Immature natural killer cell (primary cell): ENCODE measurements at places on chromosomes 7 and 10. TPM values are rescaled to one million over a fixed set of nuclear protein-coding genes. Genes with fewer than 3 reads are reported as not detected.

CLDN4 gene
- not detected for polyA plus RNA-seq

NKX1-2 gene
- not detected for polyA plus RNA-seq

RPEL1 gene
- not detected for polyA plus RNA-seq

WNT16 gene
- not detected for polyA plus RNA-seq

DNA sequence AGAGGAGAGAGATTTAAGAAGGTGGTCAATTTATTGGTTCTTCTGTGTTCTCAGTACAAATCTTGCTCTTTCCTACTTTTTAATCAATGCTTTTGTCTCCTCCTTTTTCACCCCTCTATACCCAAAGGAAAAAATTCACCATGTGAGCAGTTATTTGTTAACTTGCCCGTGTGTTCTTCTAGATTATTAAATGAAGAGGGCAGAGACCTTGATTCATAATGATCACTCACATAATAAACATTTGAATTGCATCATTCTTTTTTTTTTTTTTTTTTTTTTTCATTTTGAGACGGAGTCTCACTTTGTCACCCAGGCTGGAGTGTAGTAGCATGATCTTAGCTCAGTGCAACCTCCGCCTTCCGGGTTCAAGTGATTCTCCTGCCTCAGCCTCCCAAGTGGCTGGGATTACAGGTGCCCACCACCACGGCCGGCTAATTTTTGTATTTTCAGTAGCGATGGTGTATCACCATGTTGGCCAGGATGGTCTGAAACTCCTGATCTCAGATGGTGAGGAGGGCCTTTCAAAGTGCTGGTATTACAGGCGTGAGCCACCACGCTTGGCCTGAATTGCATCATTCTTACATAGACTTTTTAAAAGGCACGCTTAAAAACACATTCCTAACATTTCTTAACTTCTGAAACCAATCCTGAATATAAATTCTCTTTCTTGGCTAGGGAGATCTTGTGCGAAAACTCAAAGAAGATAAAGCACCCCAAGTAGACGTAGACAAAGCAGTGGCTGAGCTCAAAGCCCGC is 3.6 kb downstream of the GARS1 start:
- no peak for DNase-seq

DNA sequence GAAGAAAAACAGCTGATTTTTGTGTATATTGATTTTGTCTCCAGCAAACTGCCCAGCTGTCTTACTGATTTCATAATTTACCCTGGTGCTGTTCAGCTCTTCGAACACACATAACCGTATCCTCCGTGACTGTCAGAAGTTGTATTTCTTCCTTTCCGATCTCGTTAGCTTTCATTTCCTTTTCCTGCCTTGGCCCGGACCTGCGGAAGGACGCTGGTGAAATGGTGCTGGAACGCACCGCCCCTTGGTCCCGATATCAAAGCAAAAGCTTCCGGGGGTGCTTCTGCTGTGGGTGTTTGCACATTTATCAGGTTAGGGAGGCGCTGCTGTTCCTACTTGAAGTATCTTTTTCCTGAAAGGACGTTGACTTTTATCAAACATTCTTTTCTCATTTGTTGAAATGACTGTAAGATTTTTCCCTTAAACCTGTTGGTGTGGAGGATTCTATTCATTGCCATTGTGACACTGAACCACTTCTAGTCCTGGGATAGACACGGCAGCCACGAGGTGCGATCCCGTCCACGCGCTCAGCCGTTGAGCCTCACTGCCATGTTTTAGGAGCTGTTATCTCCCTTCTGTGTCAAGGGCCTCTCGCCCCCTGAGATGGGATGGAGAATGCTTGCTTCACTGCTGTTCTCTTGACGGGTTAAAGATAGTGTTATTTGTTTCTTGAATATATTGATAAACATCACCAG is 72.6 kb downstream of the FOXL3 start:
- peak; percentile 27 for DNase-seq

DNA sequence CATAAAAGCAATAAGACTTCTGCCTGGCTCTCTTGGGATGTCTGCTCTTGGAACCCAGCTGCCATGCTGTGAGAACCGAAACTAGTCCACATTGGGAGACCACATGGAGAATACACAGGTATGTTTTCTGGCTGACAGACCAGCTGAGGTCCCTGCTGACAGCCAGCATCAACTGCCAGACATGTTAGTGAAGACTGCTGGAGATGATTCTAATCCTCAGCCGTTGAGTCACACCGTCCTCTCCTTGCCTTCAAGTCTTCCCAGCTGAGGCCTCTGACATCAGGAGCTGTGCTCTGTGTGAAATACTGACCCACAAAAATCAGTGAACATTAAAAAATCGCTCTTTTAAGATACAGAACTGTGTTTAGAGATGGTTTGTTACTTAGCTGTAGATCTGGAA is 36.9 kb upstream of the AGR2 start:
- no peak for DNase-seq

DNA sequence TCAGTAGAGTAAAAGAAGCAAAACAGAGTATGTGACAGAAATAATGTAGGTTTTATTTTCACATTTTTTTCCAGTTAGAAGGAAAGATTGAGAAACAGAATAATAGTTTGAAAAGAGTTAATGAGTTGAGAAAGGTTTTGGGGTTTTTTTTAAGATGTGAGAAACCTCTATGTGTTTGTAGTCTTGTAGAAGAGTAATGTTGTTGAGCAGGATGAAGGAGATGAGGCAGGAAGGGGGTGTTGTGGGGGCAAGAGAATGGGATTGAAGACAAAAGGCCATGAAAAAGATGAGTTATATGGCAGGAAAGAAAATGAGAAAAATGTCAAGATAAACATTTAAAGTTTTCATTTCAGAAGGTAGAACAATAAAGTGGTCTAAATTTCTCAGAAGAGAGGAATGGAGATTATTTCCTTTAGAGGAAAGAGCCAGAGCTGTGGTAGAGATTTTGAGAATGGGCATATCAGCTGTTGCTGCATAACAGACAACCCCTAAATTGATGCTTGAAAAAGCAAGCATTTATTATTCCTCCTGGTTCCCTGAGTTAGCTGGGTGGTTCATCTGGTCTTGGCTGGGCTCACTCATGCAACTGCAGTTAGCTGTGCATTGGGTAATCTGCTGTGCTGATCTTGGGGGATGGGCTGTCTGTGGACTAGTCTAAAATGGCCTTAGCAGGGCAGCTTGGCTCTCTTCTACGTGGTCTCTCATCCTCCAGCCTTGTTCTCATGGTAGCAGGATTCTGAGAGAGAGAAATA is 27.1 kb downstream of the PCGF5 start:
- DNase-seq, result no peak

DNA sequence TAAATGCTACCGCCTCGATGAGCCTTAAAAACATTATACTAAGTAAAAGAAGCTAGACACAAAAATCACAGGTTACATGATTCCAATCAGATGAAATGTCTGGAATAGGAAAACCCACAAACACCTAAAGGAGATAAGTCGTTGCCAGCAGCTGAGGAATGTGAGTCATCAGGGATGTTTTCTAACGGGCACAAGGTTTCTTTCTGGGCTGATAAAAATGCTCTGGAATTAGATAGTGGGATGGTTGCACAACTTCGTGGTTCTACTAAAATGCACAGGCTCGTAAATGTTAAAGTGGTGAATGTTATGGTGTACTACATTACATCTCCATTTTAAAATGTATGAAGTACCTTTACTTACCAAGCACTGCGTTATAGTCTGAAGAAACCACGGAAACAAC is 9.7 kb downstream of the ABLIM1 start:
- DNase-seq, result no peak

DNA sequence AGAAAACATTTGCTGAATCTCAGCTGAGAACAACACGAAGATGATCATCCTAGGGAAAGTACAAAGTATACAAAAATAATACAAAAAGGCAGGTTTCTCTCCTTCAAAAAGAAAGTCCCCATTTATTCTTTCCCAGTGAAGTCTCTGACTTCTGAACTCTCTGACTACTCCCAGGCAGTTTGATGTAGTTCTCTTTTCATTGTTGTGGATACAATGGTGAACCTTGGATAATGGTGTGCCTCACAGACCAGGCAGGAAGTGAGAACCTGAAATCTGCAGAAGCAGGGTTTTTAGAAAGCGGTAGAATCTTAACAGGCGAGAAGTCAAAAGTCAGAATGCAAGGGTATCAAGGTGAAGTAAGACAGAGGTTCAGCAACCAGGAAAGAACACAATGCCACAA is 150.8 kb upstream of the NRP1 start:
- DNase-seq, result no peak
